ENCODE measurements at places on chromosomes 11 and 22.

DNA sequence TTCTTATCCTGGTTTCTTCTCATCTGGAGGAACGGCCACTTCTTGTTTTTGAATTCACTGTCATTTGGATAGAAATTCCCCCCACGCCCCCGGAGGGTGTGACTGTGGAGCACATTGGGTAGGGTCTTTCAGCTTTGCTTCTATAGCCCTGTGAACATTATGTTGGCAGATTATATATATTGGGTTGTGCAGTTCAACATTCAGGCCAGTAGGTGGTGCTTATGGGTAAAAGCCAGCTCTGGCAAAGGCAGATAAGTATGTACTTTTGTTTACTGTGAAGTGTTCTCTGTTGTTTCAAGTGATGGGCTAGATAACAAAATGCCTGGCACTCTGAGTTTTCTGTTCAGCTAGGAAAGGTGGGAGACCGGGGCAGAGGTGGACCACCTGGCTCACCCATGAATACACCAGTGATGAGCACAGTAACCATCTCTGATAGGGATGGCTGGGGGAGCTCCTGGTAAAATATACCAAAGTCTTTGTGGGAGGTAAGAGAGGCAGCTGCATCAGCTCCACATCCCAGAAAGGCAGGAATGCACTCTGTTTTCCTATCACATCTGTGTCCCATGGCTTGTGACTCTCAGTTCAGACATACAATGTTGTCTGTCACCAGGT is 1348.2 kb upstream of the RAG2 start:
- DNase-seq: no peak

DNA sequence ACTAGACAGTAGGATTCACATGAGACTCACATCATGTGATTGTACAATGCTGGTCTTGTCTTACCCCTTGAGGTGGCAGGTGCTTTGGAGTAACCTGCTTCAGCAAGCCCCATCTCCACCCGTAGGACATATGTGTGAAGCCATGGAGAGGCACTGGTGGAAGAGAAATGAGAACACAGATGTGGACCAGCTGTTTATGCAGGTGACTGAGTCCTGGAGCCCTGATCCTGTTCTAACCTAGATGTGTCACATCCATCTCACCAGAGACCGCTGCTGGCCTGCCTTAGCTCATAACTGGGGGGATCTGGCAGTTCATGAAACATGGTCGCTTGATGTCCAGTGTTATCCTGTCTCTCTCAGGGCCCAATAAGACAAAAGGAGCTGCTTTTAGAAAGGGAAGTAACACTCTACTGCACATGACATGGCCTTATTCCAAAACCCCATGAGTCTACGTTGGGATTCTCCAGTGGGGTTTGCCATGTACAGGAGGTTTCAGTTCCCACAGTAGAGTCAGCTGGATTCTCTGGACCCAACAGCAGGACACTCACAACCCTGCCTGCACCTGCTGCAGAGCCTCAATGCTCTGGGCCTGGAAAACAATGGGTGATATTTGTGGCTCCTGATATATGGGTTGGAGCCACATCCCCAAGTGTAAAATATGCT is 62.0 kb downstream of the GGTLC2 start:
- no peak for DNase-seq

DNA sequence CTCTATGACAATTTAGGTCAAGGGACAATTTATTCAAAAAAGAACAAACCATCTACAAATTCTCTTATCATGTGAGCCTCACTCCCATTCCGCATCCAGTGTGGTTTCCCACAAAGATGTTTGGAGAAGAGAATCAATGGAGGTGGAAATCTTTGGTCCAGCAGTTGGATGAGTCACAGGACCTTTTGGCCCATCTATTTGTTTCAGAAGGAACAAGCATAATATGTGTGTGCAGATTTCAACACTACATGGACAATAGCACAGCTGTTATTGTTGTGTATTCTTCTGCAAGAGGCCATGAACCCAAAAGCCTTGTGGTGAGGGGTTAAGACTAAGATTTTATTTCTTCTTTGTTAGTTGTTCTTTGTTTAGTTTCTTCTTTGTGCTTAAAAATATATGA is 61.6 kb downstream of the OR10A6 start:
- peak; percentile 81 for DNase-seq

DNA sequence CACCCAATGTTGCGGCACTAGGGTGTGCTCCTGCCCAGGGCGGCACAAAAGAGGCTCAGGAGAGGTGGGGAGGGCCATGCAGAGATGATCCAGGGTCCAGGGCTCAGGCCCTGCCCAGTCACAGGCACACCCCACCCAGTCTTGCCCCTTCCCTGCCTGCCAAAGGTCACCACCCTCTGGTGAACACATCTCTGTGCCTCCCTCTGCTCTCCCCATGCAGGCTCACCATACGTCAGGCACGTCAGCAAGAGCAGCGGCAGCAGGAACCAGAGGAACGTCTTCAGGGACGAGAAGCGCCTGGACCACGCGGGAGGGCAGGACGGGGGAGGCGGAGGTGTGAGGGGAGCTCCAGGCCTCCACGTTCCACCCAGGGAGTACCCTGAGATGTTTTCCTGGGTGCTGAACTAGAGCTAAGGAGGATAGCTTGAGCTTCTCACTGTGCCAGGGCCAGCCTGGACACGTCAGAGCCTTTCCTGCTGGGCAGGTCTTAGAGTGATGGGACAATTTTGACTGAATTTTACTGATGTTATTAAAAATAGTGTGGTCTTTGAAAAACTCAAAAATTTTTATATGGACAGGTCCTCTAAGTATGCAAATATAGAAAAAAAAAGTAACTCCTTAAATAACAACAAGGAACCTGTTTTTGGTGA is 7.2 kb downstream of the SUN2 start:
- DNase-seq: no peak

DNA sequence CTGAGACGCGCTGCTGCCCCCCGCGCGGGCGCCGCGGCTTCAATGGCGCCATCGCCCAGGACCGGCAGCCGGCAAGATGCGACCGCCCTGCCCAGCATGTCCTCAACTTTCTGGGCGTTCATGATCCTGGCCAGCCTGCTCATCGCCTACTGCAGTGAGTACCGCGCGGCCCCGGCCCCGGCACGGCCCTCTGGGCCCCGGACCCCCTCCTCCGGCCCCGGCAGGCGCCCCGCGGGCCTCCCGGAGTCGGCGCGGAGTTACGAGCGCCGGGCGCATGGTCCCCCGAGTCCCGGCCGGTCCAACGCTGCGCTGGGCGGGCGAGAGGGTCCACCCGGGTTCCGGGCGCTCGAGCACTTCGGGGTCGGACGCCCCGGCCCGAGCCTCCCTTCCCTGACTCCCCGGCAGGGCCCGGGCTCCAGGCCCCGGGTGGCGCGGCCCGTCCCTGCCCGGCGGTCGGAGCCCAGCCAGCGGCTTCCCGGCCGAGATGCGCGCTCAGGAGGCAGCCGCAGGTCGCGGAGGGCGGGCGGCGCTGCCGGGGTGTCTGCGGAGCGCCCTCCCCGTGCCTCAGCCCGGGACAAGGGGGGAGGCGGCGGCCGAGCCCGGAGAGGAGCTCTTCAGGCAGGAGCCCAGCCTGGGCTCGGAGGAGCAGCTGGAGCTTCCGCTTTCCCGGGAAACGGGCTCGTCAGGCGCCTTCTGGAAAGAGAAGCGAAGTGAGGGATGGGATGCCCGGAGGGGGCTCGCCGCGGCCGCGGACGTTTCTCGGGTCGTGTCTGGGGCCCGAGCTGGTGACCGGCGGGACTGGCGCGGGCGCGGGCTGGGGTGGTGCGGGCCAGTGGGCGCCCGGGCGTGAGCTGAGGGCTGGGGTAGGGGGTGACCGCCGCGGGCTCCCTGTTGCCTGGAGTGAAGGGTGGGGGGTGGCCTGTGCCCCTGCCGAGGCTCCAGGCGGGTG is 1337.8 kb downstream of the BRD1 start:
- no peak for DNase-seq

- no peak for DNase-seq
These were observed 4.9 kb downstream of the ADORA2A start for GRCh38 chr22:24432059-24432853.

GRCh38 chr11:33897761-33898375 is 6.0 kb upstream of the LMO2 start:
- no peak for DNase-seq

All from HCEC 1CT (cell line).